ENCODE measurements at places on chromosomes 6 and 20. TPM values are rescaled to one million over a fixed set of nuclear protein-coding genes. Genes with fewer than 3 reads are reported as not detected.

The MAP3K7 gene
- 17.1 TPM for total RNA-seq

The ZSCAN16 gene
- 2.4 TPM for total RNA-seq

The RAET1G gene
- total RNA-seq: 1.1 TPM

The CST1 gene
- total RNA-seq: not detected

The PRDM13 gene
- total RNA-seq: not detected

The CRYBG1 gene
- 5.6 TPM for total RNA-seq

The TP53TG5 gene
- 0.68 TPM for total RNA-seq

The SLA2 gene
- 0.37 TPM for total RNA-seq

The KDM1B gene
- 13.1 TPM for total RNA-seq

The MMP24 gene
- total RNA-seq: 0.85 TPM

The SLC22A7 gene
- not detected for total RNA-seq

The SLC52A3 gene
- 1.7 TPM for total RNA-seq

The ULBP2 gene
- 1.1 TPM for total RNA-seq

The RSPH3 gene
- total RNA-seq: 9.1 TPM

The GABRR1 gene
- total RNA-seq: not detected

The ARMC12 gene
- 0.29 TPM for total RNA-seq

The TENT5A gene
- 36.6 TPM for total RNA-seq

The SCUBE3 gene
- total RNA-seq: 0.13 TPM

The GPR6 gene
- not detected for total RNA-seq

The PSORS1C1 gene
- 1.1 TPM for total RNA-seq

The HIVEP1 gene
- total RNA-seq: 18.0 TPM

The HLA-C gene
- 362 TPM for total RNA-seq
